CD4-positive, alpha-beta T cell treated with Interleukin-21 for 1 hour (primary cell): ENCODE measurements at places on chromosomes 2 and 18.

- no peak for DNase-seq
Measured at GRCh38 chr18:2573408-2573807, 2.1 kb downstream of the NDC80 start.

- DNase-seq, result no peak
Measured at GRCh38 chr2:52035391-52035790, 1003.5 kb upstream of the NRXN1 start.

DNA sequence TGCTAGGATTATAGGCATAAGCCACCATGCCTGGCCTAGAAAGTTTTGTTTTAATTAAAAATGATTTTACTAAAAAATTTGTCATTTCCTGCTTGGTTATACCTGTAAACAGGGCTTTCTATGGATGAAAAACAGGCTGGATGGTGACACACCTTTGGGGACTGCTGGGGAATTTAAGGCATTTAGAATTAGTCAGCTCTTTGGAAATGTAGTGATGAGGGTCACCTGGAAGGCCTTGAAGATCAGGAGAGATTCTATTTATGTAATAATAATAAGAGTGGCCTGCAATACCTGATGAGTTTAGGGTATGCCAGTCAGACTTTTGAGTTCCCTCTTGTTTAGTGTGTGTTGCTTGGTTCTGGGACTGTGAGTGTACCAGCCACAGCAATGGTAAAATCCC is 51.1 kb downstream of the RALBP1 start:
- no peak for DNase-seq

GRCh38 chr18:22221350-22221749 is 52.0 kb downstream of the GATA6 start:
- DNase-seq, result peak; percentile 22

- DNase-seq, result no peak
Measured at GRCh38 chr2:24501813-24502212, 10.8 kb downstream of the NCOA1 start.
